Retina (tissue), 1 donor: ENCODE measurements at places on chromosomes 1 and 21.

- DNase-seq: no peak
These were observed 1.2 kb downstream of the ATP2B4 start for GRCh38 chr1:203627851-203628200.

- DNase-seq: no peak
These were observed 29.0 kb downstream of the PCNT start for GRCh38 chr21:46352913-46353312.

- DNase-seq: no peak
These were observed 65.6 kb downstream of the COP1 start for GRCh38 chr1:176141449-176141848.

DNA sequence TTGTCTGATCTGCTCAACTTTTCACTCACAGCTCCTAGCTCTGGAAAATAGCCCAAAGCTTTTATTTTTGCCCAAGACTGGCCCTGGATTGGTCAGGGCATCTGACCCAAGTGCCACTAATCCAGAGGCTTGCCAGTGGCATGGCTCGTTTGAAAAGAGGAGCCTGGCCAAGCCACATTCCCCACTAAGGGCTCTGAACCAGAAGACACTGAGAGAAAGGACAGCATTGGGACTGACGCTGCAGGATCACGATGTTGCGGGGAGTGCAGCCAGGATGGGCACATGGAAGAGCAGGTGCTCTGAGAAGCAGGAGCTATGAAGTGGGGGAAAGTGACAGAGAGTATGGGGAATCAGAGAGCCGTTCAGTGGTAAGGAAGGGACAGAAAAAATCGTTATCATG lies 44.9 kb upstream of the TSPAN2 start:
- no peak for DNase-seq

DNA sequence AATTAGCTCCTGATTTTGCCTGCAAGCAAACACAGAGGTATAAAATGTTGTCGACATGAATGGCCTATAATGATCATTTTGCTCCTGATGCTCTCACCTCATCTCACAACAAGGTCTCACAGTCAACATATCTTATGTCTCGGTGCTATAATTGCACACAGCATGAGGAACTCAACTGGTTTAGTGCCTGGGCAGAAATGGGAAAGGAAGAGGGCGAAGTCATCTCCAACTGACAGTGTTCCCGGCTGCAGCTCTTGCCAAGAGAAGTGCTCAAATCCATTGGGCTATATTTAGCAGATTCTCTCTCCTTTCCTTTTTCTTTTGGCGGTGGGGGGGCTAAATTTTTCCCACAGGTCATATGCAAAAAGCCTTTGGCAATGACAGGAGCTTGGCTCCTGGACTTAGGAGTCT lies 53.0 kb downstream of the SLC45A1 start:
- DNase-seq: no peak

- DNase-seq: no peak
These were observed 367.4 kb downstream of the DISC1 start for GRCh38 chr1:231993968-231994455.

DNA sequence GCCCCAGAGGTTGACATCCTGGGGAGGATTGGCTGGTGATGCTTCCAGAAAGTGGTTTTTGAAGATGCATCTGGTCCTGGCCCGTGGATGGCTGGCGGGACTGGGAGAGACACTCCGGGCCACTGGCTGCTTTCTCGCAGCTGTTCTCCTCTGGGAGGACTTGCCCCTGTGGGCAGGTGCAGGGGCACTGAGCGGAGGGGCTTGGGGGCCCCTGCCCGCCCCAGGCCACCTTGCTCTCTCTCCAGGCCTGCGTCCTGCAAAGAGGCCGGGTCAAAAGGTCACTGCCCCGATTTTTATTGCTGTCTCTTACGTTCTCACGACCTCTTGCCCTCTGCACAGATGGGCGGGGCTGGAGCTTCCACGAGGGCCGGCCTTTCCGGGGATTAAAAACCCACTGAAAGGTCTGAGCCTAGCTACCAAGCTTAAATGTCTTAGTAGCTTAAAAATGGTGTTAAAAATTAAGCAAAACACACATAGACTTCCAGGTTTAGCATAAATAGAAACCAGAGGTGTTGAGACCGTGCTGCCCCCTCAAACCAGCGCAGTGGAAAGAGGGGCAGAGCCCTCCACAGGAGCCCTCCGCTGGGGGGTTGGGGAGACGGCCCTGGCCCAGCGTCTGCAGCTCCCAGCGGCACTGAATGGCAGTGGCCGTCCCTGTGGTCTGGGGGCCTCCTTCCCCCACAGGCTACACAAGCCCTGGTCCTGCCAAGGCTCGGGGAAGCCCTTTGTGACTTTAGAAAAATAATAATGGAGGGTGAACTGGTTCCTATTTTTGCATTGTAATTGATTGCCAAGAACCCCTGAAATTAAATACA lies 43.9 kb downstream of the SKI start:
- peak; percentile 75 for DNase-seq

DNA sequence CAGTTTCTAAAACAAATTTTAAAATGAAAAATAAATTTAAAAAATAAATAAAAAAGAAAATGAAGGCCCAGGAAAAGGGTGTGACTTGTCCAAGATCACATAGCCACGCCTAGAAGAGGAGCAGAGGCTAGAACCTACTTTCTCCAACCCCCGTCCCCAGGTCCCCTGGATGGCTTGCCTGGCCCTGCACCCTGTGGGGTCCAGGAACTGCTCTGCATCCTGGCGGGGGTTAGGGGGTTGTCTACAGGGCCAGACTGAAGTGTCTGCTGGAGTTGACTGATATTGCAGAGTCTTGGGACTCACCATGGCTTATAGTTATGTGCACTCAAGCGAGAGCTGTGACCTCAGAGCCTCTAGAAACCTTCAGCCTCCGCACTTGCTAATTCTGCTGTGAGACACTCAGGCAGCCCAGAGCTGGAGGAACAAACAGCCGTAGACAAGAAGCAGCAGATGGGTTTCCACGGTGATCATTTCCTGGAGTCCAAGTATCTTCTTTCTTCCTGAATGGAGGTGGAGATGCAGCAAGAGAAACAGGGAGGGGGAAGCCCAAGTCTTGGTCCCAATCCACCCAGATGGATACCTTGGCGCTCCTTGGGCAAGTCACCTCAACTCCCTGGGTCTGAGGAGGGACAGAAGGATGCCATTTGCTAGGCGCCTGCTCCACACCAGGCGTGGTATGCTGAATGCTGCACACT lies 5.2 kb upstream of the EXTL1 start:
- peak; percentile 51 for DNase-seq

DNA sequence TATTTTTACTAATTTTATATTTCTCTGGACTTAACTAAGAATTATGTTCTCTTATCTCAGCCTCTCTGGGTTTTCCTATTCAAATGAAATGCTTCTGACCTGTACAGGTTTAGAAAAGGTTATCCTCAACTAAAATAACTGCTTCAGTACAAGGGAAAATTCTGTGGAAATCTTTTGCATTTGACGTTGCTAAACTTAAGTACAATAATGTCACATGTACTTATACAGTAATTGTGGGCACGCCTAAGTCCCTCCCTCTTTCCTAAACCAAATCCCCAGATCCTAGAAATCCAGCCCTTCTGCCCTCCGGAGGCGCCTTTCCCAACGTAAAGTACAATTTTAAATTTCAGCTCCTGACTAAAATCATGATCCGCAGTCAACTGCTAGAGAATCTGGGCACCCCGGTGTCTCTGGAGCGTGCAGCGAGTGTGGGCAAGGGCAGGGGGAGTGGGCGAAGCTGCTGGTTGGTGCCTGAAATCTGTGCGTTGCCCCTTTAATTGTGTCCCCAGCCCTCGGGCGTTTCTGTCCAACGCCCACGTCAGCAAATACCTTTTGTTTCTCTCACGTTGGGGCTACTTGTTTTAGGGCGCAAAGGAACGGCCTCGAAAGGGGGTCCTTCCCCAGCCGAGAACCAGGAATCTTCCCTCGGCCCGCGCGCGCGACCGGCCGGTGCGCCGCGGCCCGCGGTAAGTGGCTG lies at the start of gene ZBTB8A:
TSS of gene ZBTB8A (plus strand) at position 541 of the 697 bp plus-strand sequence. CDS start 53,505 bp downstream, outside the sequence.
- peak; percentile 90 for DNase-seq

DNA sequence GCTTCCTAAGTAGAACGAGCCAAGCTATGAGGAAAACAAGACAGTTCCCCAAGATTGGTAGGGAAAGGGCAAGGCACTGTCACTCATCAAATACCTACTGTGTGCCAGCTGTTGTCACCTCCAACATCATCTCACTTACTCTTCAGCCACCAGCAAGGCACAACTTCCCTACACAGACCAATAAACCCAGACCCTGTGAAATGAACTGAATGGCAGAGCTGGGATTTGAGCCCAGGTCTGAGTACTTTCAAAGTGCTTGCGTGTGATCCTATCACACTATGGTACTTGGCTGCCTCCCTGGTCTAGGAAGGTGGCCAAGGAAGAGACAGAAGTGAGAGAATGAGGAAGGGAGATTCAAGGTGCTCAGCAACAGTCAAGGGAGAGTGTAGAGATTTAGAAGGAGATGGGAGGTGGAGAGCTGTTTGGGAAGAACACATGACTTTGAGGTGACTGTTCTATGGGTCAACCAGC lies 16.7 kb upstream of the TRIM63 start:
- no peak for DNase-seq

GRCh38 chr1:83691953-83692500 lies 306.9 kb downstream of the TTLL7 start:
- no peak for DNase-seq

DNA sequence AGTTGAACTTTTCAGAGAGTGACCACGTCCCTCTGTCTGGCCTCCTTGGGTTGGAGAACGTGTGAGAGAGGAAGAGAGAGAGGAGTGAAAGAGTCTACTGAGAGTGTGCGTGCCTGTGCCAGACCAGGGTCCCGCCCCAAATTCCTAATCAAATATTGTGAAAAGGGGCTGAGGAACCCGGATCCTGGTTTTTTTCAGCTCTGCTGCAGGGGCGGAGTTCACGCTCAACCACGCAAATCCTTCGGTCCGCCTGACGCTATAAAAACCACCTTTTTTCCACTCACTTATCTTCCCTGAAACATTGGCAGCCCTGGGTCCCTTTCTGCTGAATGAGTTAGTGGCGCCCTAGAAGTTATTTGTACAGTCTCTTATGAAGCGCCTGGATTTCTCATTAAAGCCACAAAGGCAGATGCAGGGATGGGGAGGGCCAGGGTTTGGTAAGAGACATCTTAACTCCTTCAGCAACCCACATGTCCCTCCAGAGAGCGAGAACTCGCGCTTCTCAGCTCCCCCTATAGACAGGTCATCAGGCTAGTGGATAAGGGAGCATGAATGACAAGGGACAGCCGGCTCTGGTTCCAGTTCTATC lies at the start of gene FMOD:
TSS of gene FMOD (minus strand) at position 86 of the 589 bp plus-strand sequence. CDS start 2,852 bp downstream, outside the sequence.
- no peak for DNase-seq

DNA sequence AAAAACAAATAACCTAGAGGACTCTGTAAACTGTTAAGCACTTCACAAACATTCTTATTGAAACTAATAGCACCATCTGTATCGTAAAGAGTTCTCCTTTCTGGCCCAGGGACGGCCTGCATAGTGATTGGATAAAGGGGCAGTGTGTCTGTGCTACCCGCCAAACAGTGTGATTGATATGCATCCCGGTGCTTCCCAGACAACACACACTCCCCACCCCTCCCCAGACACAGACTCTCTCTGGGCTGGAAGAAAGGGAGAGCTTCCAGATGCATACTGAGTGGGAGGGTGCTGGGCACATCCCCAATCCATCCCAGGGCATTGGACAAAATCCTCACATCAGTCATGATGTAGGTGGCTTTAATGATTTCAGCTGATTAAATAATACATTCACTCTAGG lies 3.7 kb downstream of the HSD11B1 start:
- no peak for DNase-seq

- no peak for DNase-seq
These were observed 50.7 kb upstream of the KCNE2 start for GRCh38 chr21:34313116-34313515.

- peak; percentile 6 for DNase-seq
These were observed 33.5 kb upstream of the C1orf53 start for GRCh38 chr1:197868751-197869489.

GRCh38 chr21:41579692-41580091 lies 71.7 kb upstream of the TMPRSS2 start:
- no peak for DNase-seq

DNA sequence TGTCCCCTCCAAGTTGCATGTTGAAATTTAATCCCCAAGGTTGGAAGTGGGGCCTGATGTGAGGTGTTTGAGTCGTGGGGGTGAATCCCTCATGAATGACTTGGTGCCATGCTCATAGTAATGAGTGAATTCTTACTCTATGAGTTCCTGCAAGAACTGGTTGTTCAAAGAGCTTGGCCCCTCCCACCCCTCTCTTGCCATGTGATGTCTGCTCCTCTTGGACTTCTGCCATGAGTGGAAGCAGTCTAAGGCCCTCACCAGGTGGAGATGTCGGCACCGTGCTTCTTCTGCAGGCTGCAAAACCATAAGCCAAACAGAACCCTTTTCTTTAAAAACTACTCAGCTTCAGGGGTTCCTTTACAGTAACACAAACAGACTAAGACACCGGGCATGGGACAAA lies 14.3 kb downstream of the G0S2 start:
- no peak for DNase-seq

- DNase-seq: no peak
These were observed 16.4 kb downstream of the IFNGR2 start for GRCh38 chr21:33419538-33420123.

GRCh38 chr1:26016953-26017545 lies 4.5 kb upstream of the EXTL1 start:
- no peak for DNase-seq

DNA sequence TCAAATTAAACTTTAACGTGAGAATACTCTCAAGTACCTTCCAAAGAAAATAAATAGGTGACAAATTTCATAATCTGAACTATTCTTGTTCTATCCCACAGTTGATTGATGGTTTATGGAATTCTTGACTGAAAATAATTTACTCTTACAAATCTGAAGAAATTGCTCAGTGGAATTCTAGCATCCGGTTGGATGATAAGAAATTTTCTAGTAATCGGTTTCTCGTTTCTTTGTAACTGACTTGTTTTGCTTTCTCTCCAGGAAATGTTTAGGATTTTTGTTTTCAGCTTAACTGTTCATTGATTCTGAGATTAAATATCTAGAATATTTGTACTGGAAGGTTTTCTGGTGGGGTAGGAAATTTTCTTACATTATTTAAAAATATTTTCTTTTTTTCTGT lies 558.9 kb upstream of the ADAMTS5 start:
- no peak for DNase-seq

DNA sequence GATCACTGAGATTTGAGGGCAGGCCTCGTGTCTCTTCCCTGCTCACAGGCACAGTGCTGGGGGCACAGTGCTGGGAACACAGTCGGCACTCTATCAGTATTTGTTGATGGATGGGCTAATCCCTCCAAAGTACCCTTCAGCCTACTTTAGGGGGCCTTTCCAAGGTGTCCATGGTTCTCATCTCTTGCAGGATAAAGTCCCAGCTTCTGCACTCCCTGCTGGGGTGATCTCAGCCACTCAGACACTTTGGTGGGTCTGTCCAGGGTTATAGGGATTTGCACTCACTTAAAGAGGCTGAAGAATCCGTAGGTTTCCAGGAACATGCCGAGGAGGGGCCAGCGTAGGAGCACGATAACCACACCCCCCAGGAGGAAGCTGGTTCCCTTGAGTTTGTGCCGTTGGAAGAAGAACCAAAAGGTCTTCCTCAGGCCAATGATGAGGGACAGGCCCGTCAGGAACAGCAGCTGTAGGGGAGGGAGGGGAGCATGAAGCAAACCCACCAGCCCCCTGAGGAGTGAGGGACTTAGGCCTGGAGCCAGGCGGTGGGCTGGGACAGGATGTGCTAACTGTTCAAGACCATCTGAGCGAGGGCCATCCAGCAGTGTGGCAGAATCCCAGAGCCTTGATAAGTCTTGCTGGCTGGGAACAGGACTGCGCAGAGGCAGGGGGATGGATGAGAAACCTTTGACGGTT lies 5.2 kb upstream of the KISS1 start:
- DNase-seq: no peak
